ENCODE measurements at places on chromosomes 4 and X. TPM values are rescaled to one million over a fixed set of nuclear protein-coding genes. Genes with fewer than 3 reads are reported as not detected.

DNA sequence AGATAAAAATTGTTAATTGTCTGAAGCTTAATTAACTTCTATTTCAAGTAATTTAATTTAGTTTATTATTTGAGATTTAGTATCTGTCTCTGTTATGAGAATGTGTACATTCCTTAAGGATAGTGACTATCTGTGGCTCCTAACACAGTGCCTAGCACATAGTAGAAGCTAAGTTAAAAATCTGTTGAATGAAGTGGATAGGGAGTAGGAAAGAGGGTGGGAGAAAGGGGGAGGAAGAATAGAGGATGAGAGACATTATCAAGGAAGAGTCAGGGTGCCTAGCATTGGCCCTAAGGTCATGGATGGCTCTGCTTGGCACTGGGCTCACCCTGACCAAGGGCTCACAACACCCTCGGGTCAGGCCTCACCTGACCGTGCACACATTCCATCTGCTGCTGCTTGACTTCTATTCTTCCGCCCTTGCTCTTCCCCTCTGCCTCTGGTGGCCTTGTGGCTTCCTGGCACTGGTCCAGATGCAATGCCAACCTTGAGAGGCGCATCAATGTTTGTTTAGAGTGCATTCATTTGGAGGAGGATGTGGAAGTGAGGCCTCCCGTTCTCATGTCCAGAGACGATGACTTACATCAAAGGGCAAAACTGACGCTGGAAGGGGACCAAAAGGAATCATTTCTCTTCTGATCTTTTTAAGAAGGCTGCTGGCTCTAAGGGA is 42.3 kb downstream of the TRIM2 start:
- DNase-seq, result no peak

- DNase-seq, result no peak
Observed at GRCh38 chr4:88503344-88503743, 20.2 kb downstream of the PYURF start.

KDR gene
- total RNA-seq, result 23.4 TPM

GRCh38 chr4:116515959-116516358 is 569.4 kb downstream of the TRAM1L1 start:
- no peak for DNase-seq
